Left renal pelvis (tissue), 4 donors: ENCODE measurements at places on chromosomes 7 and 10. TPM values are rescaled to one million over a fixed set of nuclear protein-coding genes. Genes with fewer than 3 reads are reported as not detected.

The C7orf33 gene
- not detected for polyA plus RNA-seq

The KIAA1217 gene
- 97.8 TPM for polyA plus RNA-seq

- no peak for DNase-seq
These were observed 220.9 kb upstream of the MKLN1 start for GRCh38 chr7:131106681-131107336.

The JCAD gene
- 30.4 TPM for polyA plus RNA-seq

The TMEM236 gene
- polyA plus RNA-seq: 0.29 TPM

GRCh38 chr7:98321301-98321700 is 39.8 kb downstream of the BRI3 start:
- no peak for DNase-seq

DNA sequence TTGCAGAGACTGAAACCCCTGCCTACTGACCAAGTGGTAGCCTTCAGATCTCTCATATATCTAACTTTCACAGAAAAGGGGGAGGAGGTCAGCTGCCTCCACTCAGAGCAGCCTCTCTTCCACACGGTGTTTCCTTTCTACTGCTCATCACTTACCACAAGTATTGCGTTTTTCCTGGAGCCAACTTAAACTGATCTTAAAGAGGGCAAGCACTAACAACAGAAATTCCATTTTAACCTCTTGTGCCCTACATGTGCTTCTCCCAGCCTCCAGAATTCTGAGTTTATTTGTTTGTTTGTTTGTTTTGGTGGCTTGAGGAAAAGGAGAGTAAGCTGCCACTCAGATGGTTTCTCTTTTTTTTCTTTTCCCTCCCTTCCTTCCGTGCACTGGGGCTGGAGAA is 19.1 kb downstream of the SKIDA1 start:
- DNase-seq: no peak

DNA sequence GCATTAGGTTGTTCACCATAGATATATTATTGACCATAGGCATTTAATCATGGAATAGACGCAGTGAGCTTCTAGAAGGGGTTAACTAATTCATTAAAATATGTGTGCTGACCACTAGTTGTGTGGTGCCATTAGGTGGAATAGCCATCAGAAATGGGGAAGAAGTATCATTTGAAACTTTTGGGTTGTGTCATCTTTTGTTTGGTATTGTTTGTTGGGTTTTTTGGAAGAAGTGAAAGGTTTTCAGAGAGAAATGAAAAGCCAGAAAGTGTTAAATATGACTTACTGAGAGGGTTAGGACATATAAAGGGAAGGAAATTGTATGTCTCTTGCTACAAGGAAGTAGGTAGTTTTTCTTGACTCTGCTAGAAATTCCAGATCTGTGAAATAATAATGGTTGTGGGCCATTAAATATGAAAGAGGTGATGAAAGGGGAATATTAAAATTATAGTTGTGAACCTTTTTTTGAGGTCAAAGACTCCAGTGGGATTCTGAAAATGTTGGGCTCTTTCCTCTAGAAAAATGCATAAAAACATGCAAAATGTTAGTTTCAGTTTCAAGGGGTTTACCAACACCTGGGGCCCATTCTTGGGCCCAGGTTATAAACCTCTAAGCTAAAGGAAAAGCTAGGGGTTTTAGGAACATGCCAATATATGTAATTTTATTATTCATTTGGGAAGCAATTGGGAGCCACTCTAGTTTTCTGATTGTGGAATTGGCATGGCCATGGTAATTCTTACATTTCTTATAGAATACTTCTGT is 348.5 kb downstream of the BBS9 start:
- DNase-seq: no peak
